A549 treated with GW870086 at 1 μM for 4 hours (cell line): ENCODE measurements at places on chromosomes 13 and 19. TPM values are rescaled to one million over a fixed set of nuclear protein-coding genes. Genes with fewer than 3 reads are reported as not detected.

Gene PLPPR2
- total RNA-seq = 7.3 to 10.9 TPM (median 9.5 TPM) in 5 replicates

Gene CD22
- total RNA-seq = 0.95 to 1.4 TPM (median 1.0 TPM) in 5 replicates

Gene NAPSA
- total RNA-seq = 0.58 to 1.5 TPM (median 1.1 TPM) in 5 replicates

Gene BRCA2
- total RNA-seq = 3.3 to 6.7 TPM (median 4.7 TPM) in 5 replicates

Gene TEX29
- total RNA-seq = not detected in 5 replicates

Gene SHISA7
- not detected in 5 replicates for total RNA-seq

Gene UHRF1
- total RNA-seq = 39.2 to 48.7 TPM (median 43.0 TPM) in 5 replicates

Gene ADGRE2
- total RNA-seq = 0.70 to 1.4 TPM (median 1.1 TPM) in 5 replicates

Gene SHFL
- 6.4 to 8.6 TPM (median 7.5 TPM) in 5 replicates for total RNA-seq

Gene CEACAM4
- not detected in 5 replicates for total RNA-seq

Gene FAM83E
- total RNA-seq = 0.08 to 0.63 TPM (median 0.18 TPM) in 5 replicates

Gene CD33
- not detected in 5 replicates for total RNA-seq

Gene PNPLA6
- 29.3 to 37.6 TPM (median 34.5 TPM) in 5 replicates for total RNA-seq

Gene FUT1
- 0.03 to 0.10 TPM (median 0.08 TPM) in 5 replicates for total RNA-seq

Gene SIGLECL1
- total RNA-seq = not detected in 5 replicates

Gene FFAR3
- 0.07 to 0.21 TPM in 2 of 5 replicates, not detected in the others for total RNA-seq

Gene CGB2
- 0.26 to 0.34 TPM (median 0.26 TPM) in 3 of 5 replicates, not detected in the others for total RNA-seq

Gene RXFP2
- total RNA-seq = not detected in 5 replicates

Gene S1PR5
- total RNA-seq = 1.2 to 2.2 TPM (median 1.9 TPM) in 5 replicates

Gene SLC7A10
- total RNA-seq = 0.08 to 0.17 TPM (median 0.15 TPM) in 3 of 5 replicates, not detected in the others

Gene C19orf85
- not detected in 5 replicates for total RNA-seq

Gene ZNF729
- not detected in 5 replicates for total RNA-seq

Gene CRX
- total RNA-seq = not detected in 5 replicates

Gene RGCC
- total RNA-seq = 2.4 to 4.2 TPM (median 3.7 TPM) in 5 replicates

Gene SPC24
- 15.6 to 22.5 TPM (median 21.0 TPM) in 5 replicates for total RNA-seq
